ENCODE measurements at places on chromosomes 5 and 9.

- DNase-seq, result no peak
Measured at GRCh38 chr5:178058321-178059012, 54.9 kb upstream of the N4BP3 start.

DNA sequence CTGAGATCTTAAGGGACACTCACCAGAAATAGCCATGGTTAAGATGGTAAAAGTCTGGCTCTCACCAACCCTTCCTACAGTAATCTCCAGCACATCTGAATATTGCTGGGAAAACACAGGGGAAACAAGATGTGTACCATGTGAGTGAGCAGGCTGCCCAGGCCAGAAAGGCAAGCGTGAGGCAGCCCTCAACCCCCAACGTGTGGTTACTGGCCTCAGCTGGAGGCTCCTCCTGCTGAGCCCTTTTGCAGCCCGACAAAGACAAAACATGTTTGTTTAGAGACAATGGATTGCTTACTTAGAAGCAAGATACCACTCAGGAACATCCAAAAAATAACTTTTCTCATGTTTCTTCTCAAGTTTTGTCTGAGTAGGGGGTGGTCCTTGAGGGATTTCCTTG, 16.6 kb downstream of the ZFP62 start:
- no peak for DNase-seq

GRCh38 chr5:86880785-86881492, 263.2 kb downstream of the COX7C start:
- DNase-seq, result peak; percentile 15

DNA sequence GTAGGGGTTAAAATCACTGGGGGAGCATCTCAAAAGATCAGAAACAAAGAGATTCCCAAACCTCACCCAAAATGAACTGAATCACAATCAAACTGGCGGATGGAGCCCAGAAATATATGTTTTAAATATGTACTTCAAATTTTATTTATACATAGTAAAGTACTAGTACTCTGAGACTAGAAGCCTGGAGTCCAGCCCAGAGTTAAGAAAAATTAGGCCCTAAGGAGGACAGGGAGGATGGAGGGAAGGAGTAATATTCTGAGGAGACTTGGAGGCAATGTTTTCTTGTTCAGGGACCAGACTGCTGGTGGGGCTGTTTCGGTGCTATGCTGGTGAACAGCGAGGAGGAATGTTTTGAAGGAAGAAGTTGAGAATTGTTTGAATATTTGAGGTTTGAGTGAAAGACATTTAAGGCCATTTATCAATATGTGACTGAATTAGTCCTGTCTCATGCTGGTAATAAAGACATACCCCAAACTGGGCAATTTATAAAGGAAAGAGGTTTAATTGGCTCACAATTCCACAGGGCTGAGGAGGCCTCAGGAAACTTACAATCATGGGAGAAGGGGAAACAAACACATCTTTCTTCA, 552.4 kb upstream of the DAB2 start:
- no peak for DNase-seq
